Uterus (tissue), 4 donors: ENCODE measurements at places on chromosomes 12 and 14. TPM values are rescaled to one million over a fixed set of nuclear protein-coding genes. Genes with fewer than 3 reads are reported as not detected.

The AICDA gene
- not detected for total RNA-seq

The SLCO1B3 gene
- not detected for total RNA-seq

The ZBTB42 gene
- total RNA-seq: 8.4 TPM

The GYS2 gene
- not detected for total RNA-seq

The DDX11 gene
- total RNA-seq: 67.7 TPM

The POTEM gene
- total RNA-seq: not detected

The YAF2 gene
- total RNA-seq: 69.7 TPM

The ADAMTS20 gene
- 1.2 TPM for total RNA-seq

The RNASE8 gene
- not detected for total RNA-seq

The NRXN3 gene
- 4.4 TPM for total RNA-seq

The PTHLH gene
- total RNA-seq: not detected

The LRRC9 gene
- total RNA-seq: not detected

The TAS2R30 gene
- not detected for total RNA-seq

The NTN4 gene
- 39.1 TPM for total RNA-seq

The PRKD1 gene
- 43.6 TPM for total RNA-seq

The DPPA3 gene
- total RNA-seq: not detected

The ESPL1 gene
- total RNA-seq: 0.12 TPM

The TAS2R13 gene
- total RNA-seq: 4.8 TPM

The HOXC9 gene
- not detected for total RNA-seq

The PARP2 gene
- 20.9 TPM for total RNA-seq

The AGAP2 gene
- total RNA-seq: 1.3 TPM

The WBP11 gene
- total RNA-seq: 9.5 TPM

The SLC7A8 gene
- total RNA-seq: 78.2 TPM

The KLHL33 gene
- total RNA-seq: 2.8 TPM

The STON2 gene
- 17.9 TPM for total RNA-seq

The RHEBL1 gene
- total RNA-seq: not detected

The FAM90A1 gene
- total RNA-seq: 0.21 TPM

The BDKRB1 gene
- not detected for total RNA-seq

The PTCSC3 gene
- total RNA-seq: not detected

The ZNF384 gene
- total RNA-seq: 71.3 TPM

The MYF6 gene
- total RNA-seq: not detected

The DLGAP5 gene
- total RNA-seq: not detected

The PIANP gene
- total RNA-seq: 0.55 TPM

The TRIM9 gene
- 7.6 TPM for total RNA-seq

The CELA1 gene
- total RNA-seq: not detected

The DENND5B gene
- total RNA-seq: 37.0 TPM

The SIX4 gene
- 9.7 TPM for total RNA-seq

The REM2 gene
- not detected for total RNA-seq

The C12orf43 gene
- 19.2 TPM for total RNA-seq

The PZP gene
- total RNA-seq: not detected

The RAD51B gene
- 29.5 TPM for total RNA-seq

The PLEKHD1 gene
- total RNA-seq: not detected

The RAPGEF3 gene
- total RNA-seq: 25.9 TPM

The KRT80 gene
- not detected for total RNA-seq

The CAPZA3 gene
- total RNA-seq: not detected

The GDF3 gene
- not detected for total RNA-seq

The CCDC177 gene
- total RNA-seq: not detected

The HCAR3 gene
- not detected for total RNA-seq

The LBHD2 gene
- total RNA-seq: not detected

The CRIP2 gene
- 181 TPM for total RNA-seq

The NPAS3 gene
- 9.6 TPM for total RNA-seq

The SDR39U1 gene
- 17.7 TPM for total RNA-seq

The FGD4 gene
- total RNA-seq: 13.8 TPM
